Inflammatory macrophage treated with lipopolysaccharide for 4 hours (primary cell): ENCODE measurements at places on chromosomes 7 and 10.

DNA sequence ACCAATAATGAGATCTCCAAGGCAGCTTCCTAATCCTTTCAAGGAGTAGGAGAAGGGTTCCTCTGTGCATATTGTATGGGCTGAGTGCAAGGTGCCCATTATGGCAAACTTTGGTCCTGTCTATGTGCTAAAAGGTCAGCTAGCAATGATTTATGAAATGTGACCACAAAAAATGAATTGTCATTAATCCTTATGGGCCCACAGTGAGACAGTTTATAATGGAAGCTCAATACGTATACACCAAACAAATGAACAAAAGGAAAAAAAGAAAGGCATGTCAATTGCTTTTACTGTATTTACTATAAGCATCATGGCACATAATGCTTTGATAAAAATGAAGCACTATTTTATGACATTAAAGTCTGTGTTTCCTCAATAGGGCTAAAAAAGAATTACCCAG, 54.5 kb downstream of the ELAPOR2 start:
- DNase-seq: no peak

- no peak for DNase-seq
Measured at GRCh38 chr10:44295644-44296241, 89.2 kb downstream of the CXCL12 start.

DNA sequence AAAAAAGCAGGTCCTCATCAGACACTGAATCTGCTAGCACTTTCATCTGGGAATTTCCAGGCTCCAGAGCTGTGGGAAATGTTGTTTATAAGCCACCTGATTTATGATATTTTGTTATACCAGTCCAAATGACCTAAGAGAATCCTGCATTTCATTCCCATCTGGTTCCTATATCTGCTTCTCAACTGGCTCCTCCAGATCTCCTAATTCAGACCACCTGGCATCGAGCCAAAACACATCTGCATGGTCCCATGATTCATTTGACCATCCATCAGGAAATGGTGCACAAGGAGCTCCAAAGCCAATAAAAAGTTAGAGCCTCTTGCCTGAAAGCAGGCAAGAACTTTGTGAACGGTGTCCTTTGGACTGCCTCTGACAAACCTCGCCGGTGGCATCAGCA, 108.9 kb downstream of the IPMK start:
- no peak for DNase-seq

- DNase-seq: no peak
Measured at GRCh38 chr7:131604841-131605279, 48.4 kb upstream of the PODXL start.

DNA sequence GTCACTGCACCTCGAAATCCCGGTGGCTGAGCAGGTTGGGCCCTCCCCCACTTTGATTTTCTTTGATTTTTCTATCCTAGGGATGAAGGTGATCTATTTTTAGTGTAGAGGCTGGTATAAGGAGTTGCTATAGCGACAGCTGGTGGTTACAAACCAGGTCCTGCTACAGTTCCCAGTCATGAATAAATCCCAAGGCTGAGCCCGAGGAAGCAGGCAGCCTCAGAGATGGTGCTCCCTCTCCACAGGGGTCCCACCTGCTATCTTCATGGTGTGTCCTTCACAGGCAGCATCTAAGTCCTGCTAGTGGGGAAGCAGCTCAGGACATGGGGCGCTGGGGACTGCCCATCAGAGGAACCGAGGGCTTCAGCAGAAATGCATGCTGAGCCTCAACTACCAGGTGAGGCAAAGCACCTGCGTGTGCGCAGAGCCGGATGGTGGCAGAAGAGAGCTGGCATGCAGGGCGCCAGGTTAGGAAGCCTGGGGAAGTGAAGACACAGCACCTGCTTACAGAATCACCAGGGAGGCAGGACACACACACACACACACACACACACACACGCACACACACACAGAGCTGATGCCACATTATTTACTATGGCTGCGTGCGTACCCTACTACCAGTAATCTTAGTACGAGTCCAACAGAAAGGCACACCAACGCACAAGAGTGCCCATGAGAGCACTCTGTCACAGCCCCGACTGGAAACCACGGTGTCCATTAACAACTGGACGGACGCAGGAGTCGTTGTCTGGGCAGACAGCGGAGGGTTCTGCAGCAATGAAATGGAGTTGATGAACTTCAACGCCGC, 150.9 kb downstream of the PRKAG2 start:
- no peak for DNase-seq

DNA sequence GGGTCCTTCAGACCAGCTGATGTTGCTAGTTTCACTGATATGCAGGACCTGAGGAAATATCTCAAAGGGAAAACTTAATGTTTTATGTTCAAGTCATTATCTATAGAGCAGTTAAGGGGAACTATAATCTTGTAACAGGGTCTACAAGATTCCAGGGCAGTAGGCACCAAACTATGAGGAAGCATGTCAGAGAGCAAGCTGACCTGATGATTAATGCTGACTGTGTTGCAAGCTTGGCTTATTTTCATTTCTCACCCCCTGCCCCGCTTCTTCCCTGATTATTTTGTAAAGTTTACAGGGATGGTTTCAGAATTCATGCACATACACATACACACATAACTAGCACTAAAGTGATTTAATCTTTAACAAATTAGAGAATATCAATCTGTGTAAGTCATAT, 84.3 kb upstream of the CACNA2D1 start:
- peak; percentile 44 for DNase-seq

DNA sequence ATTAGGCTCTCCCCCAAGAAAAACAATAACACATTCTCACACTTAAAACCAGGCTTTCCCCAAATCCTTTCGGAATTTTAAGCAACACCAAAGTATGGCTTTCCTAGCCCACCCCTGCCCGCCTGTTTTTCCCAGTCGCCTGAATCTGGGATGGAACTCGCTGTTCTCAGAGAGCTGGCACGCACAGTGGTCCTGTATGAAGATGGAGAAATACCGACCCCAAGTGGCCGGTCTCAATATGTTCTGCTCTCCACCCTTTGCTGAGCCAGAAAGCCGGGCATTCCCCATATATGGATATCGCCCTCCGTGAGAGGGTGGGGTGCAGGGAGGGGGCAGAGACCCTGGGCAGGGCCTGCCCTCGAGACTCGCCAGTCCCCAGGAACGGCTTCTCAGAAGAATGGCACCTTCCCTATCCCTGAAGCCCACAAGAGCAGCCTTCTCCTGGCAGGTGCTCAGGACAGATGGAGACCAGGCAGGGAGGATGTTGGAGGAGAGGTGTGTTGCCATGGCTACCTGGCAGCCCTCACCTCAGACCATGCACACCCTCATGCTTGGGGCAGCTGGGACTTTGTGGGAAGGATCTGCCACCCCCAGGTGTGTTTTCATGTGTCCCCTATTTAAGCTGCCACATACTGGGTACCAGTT, 3.4 kb downstream of the TACR2 start:
- DNase-seq: peak; percentile 51

- DNase-seq: peak; percentile 11
Measured at GRCh38 chr7:55432939-55433784, 68.0 kb downstream of the LANCL2 start.

DNA sequence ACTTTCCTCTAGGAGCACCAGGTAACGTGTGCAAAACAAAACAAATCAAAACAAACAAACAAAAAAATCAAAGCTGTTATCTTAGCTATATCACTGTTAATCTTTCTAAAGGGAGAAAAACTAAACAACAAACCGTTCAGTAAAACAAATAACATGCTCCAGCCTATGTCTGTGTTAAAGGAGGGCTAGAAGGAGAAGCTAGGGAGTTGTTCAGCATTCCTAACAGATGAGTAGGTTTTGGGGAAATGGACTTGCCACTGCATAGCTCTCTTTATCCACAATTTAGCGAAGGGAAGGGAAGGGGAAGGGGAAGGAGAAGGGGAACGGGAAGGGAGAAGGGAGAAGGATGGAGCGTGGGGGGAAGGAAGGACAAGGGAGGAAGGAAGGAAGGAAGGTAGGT, 134.2 kb upstream of the AKR1E2 start:
- DNase-seq: no peak

DNA sequence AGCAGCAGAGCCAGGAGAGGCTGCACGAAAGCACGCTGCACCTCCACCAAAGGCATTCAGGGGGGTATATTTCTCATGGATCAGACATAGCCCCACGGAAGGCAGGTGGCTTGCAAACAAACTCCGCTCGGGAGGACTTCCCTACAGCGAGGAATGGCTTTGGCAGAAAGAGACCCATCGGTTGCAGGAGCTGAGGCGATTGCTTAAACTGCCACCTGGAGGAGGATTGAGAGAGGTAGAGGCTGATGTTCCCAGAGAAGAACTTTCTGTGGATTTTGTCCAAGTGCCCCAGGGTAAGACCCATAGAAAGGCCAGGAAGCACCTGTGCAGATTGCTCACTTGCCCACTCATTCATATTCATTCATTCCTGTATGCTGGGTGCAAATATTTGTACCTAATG, 89.1 kb downstream of the NEUROD6 start:
- no peak for DNase-seq

DNA sequence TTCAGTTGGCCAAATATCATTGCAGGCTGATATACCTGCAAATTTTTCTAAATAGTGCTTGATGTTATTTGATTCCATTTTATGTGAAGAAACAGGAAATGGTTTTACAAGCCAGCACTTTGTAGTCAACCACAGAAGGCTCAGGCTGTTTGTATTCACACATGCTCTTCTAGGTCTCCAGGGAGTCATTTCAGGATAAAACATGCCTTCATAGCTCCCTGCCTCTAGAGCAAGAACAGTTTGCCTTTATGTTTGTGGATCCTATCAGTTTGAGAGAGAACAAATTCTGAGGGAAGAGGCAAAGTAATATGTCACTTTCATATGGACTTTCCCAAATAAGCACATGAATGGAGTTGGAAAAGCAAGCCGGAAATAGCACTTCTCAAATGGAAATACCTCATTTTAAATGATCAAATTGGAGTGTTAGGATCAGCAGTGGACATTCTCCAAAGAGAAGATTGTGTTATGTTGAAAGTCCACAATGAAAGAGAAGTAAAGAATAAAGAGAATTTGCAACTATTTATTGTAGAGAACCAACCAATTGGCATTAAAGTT, 277.6 kb downstream of the KCND2 start:
- DNase-seq: no peak

DNA sequence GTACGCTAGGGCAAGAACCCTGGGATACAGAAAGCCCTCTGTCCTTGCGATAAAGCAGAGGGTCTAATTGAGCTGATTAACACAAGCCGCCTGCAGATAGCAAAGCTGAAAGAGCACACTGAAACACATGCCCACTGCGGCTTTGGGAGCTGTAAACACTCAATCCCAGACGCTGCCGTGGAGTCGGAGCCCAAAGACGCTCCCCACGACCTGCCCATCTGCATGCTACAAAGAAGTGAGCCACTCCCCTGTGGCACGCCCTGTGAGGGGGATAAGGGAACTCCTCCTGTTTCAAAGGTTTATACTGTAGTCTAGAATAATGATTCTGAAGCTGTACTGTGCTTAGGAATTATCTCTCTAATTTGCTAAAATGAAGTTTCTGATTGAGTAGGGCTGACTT, 985.6 kb upstream of the GHITM start:
- DNase-seq: no peak

DNA sequence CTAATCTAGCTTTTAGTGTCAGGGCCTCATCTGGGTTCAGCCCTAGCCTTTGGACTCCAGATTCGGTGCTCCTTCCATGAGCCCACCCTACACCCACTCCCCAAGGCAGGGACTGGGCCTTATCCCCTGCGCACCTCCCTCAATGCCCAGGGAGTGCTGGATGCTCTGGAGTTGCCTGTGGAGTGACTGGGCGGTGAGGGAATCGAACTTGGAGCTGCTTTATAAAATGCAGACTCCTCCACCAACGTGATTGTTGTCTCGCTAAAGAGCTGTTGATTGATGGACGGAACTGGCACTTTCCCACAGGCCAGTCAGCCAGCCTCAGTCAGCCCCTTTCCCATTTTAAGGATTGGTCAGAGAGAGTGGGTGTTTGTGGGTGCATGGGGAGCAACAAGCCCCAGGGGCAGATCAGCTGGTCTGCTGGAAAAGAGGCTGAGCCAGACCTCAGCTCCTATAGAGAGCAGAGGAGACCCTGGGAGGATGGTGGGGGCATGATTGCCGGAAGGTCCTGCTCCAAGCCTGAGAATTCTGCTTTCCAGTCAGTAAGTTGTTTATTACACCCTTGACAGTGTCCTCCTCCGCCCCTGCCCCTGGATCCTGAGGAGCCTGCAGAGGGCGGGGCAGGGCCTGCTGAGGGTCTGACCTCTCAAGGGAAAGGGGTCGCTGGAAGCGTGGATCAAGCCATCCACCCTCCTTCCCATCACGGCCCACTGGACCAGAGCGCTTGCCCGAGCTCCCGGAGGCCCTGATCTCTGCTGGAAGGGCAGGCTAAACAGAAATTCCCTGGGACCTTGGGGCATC, 16.7 kb downstream of the UNC5B start:
- no peak for DNase-seq

DNA sequence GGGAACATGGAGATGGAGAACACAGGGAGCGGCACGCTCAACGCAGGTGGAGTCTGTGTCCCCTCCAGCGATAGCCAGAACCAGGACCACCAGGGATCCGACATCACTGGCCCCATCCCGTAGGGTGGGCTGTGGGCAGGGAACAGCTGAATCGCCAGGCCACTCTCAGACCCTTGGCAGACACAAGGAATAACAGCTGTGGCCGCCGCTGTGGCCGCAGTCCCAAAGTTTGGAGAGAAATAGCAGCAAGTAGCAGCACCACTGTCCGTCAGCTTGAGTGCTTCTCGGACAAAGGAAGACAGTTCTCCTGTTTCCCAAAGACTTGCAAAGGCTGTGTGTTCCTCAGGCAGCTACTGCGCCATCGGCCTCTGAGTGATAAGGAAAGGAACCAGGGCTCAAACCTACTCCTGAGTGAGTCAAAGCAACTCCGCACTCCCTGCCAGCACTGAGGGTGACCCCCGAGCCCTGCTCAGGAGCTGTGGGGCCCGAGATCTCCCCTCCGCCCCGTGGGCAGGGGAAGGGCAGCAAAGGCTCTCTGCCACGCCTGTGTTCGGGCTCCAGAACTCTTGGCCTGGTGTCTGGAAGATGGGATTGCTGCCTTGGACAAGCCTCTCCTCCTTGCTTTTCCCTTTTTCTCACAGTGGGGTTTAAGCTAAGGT, 82.3 kb upstream of the FAM20C start:
- no peak for DNase-seq

DNA sequence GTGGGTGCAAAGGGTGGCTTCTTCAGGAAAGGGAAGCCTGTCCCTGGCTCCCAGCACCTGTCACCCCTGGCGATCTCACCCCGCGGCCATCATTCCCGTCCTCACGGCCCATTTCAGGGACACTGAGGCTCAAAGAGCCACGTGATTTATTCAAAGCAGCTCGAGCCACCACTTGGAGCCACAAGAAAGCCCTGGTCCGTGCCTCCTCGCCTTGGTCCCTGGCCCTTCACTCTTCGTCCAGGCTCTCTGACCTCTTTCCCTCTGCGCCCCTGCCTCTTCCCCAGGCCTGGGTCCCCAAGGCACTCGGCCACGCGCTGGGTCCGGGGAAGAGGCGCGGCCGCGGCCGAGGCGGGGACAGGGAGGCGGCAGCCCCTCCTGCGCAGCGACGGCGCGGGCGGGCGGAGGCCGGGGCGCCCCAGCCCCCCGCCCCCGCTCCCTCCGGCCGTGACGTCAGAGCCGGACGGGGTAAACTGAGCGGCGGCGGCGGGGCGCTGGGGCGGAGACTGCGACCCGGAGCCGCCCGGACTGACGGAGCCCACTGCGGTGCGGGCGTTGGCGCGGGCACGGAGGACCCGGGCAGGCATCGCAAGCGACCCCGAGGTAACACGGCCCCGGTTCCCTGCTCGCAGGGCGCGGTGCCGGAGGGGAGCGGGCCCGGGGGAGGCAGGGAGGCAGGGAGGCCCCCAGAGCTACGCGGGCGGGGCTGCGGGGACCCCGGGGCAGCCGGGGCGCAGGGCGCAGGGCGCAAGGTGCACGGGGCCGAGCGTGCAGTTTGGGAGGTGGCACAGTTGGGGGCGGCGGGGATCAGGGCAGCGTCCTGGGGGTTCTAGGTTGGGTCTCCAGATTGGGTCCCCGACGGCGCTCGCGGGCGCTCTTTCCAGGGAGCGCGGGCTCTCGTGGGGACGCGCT, at the start of gene SLC18A2:
SLC18A2 (plus strand) TSS at position 494 of the 909 bp plus-strand sequence. CDS start 580 bp downstream, outside the sequence.
- DNase-seq: no peak
